ENCODE measurements at places on chromosomes 11 and 22. TPM values are rescaled to one million over a fixed set of nuclear protein-coding genes. Genes with fewer than 3 reads are reported as not detected.

STX3 gene
- 6.8 TPM for total RNA-seq

MPEG1 gene
- 19.6 TPM for total RNA-seq

CNTF gene
- total RNA-seq, result 5.5 TPM

CDC42BPG gene
- total RNA-seq, result 8.2 TPM

TMEM191B gene
- 6.5 TPM for total RNA-seq

ACRV1 gene
- not detected for total RNA-seq

GRCh38 chr22:30609260-30610185 is 2.5 kb downstream of the TCN2 start:
- peaks cover 47% of the 10 kb centered on the region for H3K4me1 ChIP-seq
- H3K36me3 ChIP-seq, result no peaks in the 10 kb centered on the region
- H3K27ac ChIP-seq, result no peak overlapping the region

DNA sequence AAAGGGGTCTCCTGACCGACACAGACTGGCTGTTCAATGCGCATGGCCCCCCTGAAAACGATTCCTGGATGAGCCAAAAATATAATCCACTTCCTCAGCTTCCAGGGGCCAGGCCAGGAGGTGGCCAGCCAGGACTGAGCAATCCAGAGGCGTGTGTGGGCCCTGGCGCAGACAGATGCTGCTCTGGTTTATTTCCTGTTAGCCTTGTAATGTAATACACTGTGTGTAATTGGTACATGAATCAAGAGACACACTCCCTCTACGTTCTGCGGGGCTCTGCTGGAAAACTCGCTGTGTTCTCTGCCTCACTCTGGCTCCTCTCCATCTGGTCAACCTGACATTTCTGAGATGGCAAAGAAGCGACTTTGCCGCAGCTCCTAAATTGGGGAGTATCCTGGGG is 26.3 kb upstream of the ISX start:
- no peak for DNase-seq
- no peak overlapping the region for H3K4me3 ChIP-seq
- no peaks in the 10 kb centered on the region for H3K36me3 ChIP-seq
- H3K27ac ChIP-seq, result no peak overlapping the region
- H3K27me3 ChIP-seq, result no peaks in the 10 kb centered on the region

- no peak for DNase-seq
- H3K27ac ChIP-seq, result no peak overlapping the region
- H3K27me3 ChIP-seq, result no peaks in the 10 kb centered on the region
- no peak overlapping the region for H3K4me3 ChIP-seq
Observed at GRCh38 chr11:61454520-61454919, 24.6 kb downstream of the SDHAF2 start.

DNA sequence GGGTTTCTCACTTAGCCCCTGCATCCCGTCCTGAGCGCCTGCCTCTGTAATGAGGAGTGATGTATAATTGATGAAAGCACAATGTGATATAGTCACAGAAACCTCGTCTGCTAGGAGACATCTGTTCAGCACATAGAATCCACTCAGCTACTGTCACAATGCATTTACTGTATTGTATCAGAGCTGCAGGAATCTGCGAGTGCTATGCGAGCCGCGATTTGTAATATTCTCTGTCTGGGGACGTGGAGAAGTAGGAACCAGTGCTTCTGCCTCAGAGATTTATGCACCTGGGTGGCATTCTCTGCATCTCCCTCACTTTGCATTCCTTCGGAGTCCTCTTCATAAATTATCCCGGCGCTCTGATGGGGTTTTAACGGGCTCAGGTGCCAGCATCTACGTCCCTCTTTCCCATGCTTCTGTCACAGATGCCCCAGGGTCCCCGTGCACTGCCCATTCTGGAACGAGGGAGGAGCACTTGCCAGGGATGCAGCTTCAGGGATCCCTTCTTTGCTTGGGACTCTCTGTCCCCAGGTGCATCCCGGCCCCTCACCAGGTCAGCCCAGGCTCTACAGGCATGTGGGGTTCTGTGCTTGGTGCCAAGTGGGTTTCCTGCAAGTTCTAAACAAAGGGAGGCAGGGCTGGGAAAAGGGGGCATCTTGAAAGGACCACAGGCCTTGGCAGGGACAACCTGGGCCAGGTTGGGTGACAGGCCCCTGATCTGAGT is 205.5 kb downstream of the DSCAML1 start:
- no peaks in the 10 kb centered on the region for H3K4me1 ChIP-seq
- H3K27ac ChIP-seq, result no peak overlapping the region
- H3K4me3 ChIP-seq, result no peak overlapping the region

DNA sequence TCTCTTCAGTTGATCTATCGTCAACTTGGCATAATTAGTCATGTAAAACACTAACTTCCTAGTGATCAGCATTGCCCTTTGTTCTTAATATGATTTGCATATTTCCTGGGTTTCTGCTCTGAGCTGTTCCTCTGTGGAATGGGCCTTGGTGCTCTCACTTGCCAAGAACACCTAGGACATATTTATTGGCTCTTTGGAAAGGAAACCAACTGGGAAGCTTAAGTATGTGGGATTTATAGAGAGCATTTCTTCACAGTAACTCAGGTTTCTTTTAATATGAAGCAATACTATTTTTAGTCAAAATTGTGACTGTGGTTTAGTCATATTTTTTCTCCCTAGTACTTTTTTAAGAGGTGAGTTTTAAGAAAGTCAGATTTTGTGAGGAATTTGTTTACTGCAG is 28.8 kb downstream of the FAT3 start:
- H3K36me3 ChIP-seq, result no peaks in the 10 kb centered on the region
- H3K4me1 ChIP-seq, result no peaks in the 10 kb centered on the region
- DNase-seq, result no peak
- H3K27me3 ChIP-seq, result no peaks in the 10 kb centered on the region

GRCh38 chr11:120068114-120068573 is 69.8 kb downstream of the TRIM29 start:
- no peaks in the 10 kb centered on the region for H3K4me1 ChIP-seq
- no peaks in the 10 kb centered on the region for H3K36me3 ChIP-seq
- H3K27me3 ChIP-seq, result no peaks in the 10 kb centered on the region
- no peak overlapping the region for H3K4me3 ChIP-seq

DNA sequence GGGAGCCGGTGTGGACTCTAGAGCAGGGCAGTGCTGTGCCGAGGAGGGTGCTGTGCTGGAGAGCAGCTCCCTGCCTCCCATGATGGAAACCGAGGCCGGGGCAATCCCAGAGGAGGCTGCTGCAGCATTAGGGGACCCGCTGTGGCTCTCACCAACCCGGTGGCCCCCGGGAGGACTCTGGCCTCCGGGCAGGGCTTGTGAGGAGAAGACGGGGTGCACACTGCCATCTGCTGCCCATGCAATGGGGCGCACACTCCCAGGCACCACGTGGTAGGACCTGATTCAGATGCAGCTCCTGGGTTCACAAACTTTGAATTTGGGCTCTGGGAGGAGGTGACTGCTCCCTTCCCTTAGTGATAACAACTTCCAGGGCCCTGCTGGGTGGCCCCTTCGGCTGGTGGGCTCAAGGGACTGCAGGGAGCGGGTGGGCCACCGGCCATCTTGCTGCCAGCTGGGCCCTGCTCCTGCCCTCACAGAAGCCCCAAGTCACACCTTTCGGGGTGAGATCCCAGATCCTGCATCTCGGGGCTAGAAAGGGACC is 93.8 kb upstream of the FGF3 start:
- DNase-seq, result no peak
- H3K27ac ChIP-seq, result no peak overlapping the region
- H3K36me3 ChIP-seq, result no peaks in the 10 kb centered on the region
- no peak overlapping the region for H3K4me3 ChIP-seq
- H3K4me1 ChIP-seq, result no peaks in the 10 kb centered on the region

DNA sequence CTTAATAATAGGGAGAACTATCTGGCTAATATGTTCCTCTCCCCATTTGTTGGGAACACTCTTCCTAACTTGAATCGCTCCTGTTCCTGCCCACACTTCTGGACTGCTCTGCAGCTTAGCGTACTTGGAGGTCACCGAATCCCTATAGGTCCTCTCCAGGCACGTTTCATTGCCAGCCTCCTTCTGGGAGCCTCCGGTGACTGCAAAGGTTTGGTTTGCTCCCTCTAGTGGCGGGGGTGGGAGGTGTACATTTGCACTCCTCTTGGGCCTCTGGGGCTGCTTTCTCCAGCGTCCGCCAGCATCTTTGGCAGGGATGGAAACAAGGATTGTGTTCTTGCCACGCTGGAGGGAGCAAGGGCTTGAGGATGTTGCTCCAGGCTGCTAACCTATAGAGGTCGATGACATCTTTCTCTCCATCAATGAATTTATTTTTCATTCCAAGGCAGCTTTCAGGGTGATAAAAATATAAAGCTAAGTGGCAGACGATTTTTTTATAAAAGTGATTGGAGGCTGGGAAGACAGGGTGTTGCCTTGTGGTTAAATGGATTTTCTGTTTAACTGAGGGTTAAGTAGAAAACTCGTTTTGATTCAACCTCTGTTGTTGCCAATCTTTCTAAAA is 48.7 kb downstream of the TSPAN18 start:
- no peak overlapping the region for H3K27ac ChIP-seq
- H3K4me1 ChIP-seq, result no peaks in the 10 kb centered on the region
- H3K4me3 ChIP-seq, result no peak overlapping the region
- H3K36me3 ChIP-seq, result no peaks in the 10 kb centered on the region
- H3K27me3 ChIP-seq, result no peaks in the 10 kb centered on the region

DNA sequence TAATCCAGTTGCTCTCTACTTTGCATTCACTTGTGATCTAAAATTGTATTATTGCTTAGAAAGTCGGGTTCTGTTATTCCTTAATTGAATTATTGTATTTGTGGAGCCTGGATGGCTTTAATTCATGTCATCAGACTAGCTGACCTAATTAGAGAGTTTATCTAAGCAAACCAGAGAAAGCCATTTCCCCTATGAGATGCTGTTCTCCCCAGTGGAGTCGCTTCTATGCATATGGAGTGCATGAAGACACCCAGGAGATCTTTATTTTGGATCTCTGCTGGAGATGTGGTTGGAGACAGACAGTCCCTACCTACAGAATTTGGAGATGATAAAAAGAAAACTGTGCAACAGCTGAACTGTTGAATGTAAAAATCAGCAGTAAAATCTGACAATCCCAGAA is 45.2 kb upstream of the MYO18B start:
- no peak overlapping the region for H3K4me3 ChIP-seq
- H3K27ac ChIP-seq, result no peak overlapping the region
- H3K27me3 ChIP-seq, result no peaks in the 10 kb centered on the region
- DNase-seq, result no peak
- no peaks in the 10 kb centered on the region for H3K36me3 ChIP-seq
- no peaks in the 10 kb centered on the region for H3K4me1 ChIP-seq

- DNase-seq, result no peak
- H3K4me1 ChIP-seq, result no peaks in the 10 kb centered on the region
- no peak overlapping the region for H3K27ac ChIP-seq
- no peaks in the 10 kb centered on the region for H3K36me3 ChIP-seq
- no peaks in the 10 kb centered on the region for H3K27me3 ChIP-seq
Observed at GRCh38 chr11:126892756-126893155, 107.8 kb downstream of the KIRREL3 start.

All from natural killer cell (primary cell).